T-helper 2 cell treated with Interferon-gamma antibody and Interleukin-4, amounts not matched to agents 100 ng/mL and 5 ng/mL, for 36 hours (primary cell): ENCODE measurements at places on chromosomes 12 and 14. TPM values are rescaled to one million over a fixed set of nuclear protein-coding genes. Genes with fewer than 3 reads are reported as not detected.

GLIPR1 gene
- total RNA-seq: 21.8 and 23.5 TPM in 2 replicates

STK38L gene
- 19.1 and 23.6 TPM in 2 replicates for total RNA-seq

BDKRB1 gene
- total RNA-seq: not detected in 2 replicates

SETD3 gene
- 49.4 and 52.9 TPM in 2 replicates for total RNA-seq

IL23A gene
- total RNA-seq: 8.6 and 10.1 TPM in 2 replicates

MAP4K5 gene
- 21.4 and 22.1 TPM in 2 replicates for total RNA-seq

PSME1 gene
- 517 and 520 TPM in 2 replicates for total RNA-seq

PRICKLE1 gene
- 0.25 and 0.61 TPM in 2 replicates for total RNA-seq

CMA1 gene
- total RNA-seq: not detected in 2 replicates

VIPAS39 gene
- total RNA-seq: 17.1 and 18.8 TPM in 2 replicates

SLC2A14 gene
- 0.18 TPM in 1 of 2 replicates, not detected in the other for total RNA-seq

GLS2 gene
- 0.55 and 0.89 TPM in 2 replicates for total RNA-seq

SLC25A47 gene
- not detected in 2 replicates for total RNA-seq

SALL2 gene
- total RNA-seq: 2.1 and 2.2 TPM in 2 replicates

KRT79 gene
- not detected in 2 replicates for total RNA-seq

FAM186B gene
- total RNA-seq: 0.16 TPM in 1 of 2 replicates, not detected in the other

TMEM253 gene
- not detected in 2 replicates for total RNA-seq
